Thymus (tissue), 14 donors: ENCODE measurements at places on chromosomes 12 and 14.

- DNase-seq = no peak
These were observed 26.3 kb downstream of the ZFP36L1 start for GRCh38 chr14:68766299-68767247.

DNA sequence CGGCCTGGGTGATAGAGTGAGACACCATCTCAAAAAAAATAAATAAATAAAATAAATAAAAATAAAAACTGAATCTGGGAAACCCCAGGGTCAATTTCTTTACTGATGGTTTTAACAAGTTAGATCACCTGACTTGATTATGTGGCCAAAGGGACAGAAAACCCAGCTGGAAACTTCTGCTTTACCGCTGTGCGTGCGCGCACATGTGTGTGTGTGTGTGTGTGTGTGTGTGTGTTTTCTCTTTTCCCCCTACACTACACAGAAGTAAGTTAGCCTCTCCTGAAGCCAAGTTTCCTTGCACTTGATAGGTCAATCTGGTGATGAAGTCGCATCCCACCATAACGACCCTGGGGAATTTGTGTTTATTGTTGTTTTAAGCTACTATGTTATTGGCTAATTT lies 105.3 kb upstream of the AMN1 start:
- DNase-seq = no peak

DNA sequence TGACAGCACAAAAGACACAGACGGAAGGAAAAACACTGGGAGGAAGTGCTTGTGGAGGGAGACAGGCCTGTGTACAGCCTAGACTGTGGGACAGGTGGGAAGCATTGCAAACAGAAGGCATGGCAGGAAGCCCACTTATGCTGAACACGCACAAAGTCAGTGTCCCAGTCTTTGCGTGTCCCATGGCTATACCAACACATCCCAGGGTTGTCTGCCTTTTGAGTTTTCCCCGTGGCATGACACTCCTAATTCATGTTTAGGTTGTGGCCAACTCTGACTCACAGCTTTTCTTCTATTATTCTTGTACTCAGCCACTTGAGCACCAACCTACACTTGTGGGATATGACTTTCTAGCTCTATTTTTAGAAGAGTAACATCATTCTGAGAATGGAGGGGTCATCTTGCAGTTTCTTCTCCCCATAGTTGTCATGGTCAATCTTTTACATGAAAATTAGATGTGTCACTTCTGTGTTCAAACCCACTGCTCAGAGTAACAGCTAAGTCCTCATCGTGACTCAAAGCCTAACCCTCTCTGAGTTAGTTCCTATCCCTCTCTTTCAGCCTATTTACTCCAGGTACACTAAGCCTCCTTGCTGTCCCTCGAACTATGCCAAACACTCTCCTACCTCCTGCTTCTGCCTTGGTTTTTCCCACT lies 27.5 kb upstream of the JPH4 start:
- DNase-seq = no peak

DNA sequence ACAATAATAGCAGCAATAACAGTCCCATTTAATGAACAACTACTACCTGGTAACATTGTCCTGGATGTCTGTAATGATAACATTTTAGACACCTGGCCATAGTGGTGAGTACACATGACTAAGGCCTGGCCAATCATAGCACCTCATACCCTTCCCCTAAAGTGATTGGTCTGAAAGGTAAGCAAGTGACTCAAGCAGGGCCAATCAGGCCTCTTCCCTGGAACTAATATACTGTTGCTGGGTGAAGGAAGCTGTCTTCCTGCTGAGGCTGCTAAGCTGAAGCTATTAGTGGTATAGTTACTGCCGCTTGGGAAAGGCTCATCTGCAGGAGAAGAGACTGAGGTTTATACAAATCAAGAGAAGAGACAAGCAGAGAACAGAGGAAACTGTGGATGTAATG lies 18.7 kb upstream of the NOS1 start:
- DNase-seq = no peak

GRCh38 chr14:60079723-60080122 lies 12.0 kb upstream of the PCNX4 start:
- DNase-seq = no peak

- no peak for DNase-seq
These were observed 41.0 kb downstream of the BDKRB1 start for GRCh38 chr14:96297000-96297399.

DNA sequence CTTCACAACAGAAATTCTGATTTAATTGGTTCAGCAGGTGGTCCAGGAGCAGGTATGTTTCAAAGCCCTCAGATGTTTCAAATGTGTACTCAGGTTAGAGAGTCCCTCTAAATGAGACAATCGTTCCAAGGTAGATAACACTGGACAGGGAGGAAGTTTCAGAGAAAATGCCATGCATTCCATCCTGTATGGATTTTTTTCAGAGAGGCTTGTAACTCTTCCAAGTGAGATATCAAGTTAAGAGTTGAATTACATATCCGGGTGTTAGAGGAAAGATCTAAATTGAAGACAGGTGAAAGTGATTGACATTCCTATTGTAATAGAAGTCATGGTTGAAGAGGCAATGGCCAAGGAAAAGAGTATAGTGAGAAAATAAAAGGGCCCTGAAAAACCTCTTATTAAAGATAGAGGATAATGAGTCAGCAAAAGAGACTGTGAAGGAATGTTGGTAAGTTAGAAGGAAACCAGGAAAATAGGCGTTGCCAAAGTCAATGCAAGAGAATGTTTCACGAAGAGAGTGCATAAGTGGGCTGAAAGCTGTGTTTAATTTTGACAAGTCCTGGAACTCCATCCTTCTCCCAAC lies 105.8 kb downstream of the BMP4 start:
- no peak for DNase-seq

DNA sequence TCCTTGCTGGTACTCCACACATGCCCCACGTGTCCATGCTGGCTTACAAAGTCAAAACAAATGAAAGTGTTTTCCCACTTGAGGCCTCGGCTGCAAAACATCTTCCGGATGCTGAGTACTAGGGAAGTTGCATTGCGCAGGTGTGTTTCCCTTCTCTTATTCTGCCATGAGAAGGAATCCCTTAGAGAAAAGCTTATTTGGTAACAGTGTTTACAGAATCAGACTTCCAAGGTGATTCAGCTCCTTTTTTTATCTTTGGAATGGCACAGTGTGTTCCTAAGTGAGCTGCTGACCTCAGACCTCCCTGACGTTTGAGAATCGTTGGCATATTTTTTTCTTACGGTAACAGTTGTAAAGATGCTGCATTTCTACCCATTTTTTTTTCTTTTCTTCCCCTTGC lies 211.3 kb downstream of the ESR2 start:
- no peak for DNase-seq

DNA sequence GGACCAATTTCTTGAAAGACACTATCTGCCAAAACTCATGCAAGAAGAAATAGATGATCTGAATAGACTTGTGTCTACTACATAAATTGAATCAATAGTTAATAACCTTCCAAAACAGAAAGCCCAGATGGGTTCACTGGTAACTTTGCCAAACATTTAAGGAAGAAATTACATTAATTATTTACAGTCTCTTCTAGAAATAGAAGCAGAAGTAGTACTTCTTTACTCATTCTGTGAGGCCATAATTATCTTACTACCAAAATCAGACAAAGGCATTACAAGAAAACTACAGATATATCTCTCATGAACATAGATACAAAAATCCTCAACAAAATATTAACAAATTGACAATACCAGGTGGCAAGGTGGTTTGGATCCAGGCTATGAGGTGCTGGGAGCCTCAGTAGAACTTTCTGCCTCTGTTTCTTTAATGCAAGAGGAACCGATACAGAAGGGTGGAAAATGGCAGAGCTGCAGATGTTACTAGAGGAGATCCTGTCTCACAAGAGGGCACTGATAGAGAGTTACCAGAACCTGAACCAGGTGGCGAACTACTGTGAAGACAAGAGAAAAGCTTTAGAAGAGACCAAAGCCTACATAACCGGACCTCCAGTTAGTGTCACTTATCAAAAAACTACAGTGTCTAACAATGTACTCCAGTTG lies 33.7 kb upstream of the KTN1 start:
- DNase-seq = no peak

DNA sequence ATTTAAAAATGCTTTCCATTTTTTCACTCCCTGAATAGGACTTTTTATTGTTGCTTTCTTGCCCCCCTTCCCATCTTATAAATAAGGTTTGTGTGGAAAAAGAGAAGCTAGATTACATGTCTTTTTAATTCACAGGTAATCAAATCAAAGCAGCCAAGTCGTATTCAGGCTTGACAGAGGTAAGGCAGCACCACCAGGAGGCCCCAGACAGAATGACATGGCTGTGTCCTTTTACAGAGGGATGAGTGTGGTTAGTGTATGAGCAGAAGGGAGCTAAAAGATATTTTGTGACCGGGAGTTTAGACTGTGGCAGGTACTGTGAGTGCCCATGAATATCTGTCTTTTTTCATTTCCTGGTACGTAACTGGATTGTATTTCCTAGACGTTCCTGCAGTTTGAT lies 596.1 kb downstream of the ETNK1 start:
- DNase-seq = no peak

GRCh38 chr12:12097891-12098690 lies 27.4 kb downstream of the BCL2L14 start:
- DNase-seq = no peak

DNA sequence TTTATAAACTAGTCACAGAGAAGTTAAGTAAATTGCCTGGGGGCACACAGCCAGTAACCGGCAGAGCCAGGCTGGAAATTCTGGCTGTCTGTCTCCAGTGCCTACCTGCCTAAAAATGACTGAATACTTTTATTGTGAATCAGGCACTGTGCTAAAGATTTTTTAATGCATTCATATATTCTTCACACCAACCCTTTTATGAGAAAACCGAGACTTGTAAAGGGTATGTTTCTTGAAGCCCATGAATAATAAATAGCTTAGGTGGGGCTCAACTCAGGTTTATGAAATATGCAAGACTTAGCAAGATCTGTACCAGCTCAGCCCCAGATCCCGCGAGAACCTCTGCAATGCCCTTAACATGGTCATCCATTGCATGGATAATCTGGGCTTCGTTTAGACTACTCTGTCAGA lies 60.8 kb downstream of the TMCC3 start:
- no peak for DNase-seq

DNA sequence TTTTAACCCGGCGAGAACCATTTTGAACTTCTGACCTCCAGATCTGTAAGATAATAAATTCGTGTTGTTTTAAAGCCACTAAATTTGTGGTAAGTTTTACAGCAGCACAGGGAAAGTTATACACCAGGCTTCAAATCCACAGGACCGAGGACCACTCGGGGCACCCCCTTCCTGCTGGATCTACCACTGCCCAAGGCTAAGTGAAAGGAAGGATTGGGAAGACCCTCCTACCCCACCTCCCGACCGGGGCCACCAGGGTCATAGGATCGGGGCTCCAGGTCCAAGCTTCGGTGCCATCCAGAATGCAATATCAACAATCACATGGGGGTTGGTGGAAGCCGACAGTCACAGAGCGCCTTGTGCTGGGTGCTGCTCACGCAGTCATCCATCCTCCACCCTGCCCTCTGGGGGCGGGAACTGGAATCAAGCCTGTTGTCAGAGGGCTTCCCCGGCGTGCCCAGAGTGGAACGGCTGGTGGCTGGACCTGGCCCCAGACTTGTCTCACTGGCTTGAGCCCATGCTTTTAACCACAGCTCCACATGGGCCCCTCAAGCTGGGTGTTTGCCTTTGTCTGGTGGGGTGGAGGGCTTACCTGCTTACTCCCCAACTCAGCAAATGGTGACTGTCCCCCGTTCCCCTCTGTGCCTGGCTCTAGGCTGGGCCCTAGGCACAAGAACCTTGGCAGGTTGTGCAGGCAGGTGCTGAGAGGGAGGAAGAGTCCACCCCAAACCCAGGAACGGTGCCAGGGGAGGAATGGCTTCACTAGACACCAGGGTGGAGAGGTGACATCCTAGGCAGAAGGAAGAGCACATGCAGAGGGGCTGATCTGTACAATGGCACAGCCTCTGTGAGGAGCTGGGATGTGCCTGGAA lies 180.3 kb upstream of the RTL1 start:
- no peak for DNase-seq

DNA sequence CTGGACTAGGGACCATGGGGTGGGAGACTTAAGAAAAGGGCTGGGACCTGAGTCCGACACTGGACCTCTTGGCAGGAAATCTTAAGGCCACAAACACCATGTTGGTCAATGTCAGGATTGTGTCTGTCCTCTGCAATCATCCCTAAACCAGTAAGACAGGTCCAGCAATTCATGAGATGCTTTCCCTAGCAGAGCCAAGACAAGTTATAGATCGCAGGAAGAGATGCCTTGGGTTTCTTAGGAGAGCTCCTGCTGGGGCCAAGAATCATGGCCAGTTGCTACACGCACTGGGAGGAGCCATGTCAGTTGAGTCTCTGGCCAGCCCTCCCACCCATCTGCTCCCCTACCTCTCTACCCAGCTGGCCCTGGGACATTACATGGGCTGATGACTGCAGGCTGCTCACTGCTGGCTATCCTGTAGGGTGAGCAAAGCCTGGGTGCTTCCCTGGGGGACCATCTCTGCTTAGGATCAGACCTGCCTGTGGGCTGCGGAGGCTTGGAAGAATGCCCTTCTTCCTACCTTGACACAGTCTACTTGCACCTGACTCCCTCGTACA lies 14.2 kb downstream of the PLEKHH1 start:
- DNase-seq = no peak

DNA sequence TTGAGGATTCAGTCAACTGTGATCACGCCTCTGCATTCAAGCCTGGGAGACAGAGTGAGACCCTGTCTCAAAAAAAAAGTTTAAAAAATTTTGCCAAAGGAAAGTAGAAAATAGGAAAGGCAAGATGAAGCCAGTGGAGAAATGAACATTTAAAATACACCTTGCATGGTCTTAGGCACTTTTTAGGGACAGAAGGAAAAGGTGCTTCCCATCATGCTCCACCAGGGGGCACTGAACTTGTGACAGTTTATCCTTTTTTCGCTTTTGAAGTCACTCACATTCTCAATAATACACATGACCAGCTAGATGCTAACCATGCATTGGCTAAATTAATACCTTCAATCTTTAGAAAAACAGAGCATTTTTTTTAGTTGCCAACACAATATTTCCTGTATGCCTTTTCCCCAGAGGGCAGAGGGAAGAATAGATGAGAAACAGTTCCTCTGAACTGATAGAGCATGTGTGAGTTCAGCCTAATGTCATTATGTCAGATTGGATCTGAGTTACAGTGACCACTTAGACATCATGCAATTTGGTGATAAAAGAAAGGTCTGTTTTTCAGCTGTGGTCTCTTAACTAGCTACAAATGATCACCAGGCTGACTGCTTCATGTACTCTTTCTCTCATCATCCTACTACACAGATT lies 221.8 kb upstream of the SSTR1 start:
- peak; percentile 11 for DNase-seq

DNA sequence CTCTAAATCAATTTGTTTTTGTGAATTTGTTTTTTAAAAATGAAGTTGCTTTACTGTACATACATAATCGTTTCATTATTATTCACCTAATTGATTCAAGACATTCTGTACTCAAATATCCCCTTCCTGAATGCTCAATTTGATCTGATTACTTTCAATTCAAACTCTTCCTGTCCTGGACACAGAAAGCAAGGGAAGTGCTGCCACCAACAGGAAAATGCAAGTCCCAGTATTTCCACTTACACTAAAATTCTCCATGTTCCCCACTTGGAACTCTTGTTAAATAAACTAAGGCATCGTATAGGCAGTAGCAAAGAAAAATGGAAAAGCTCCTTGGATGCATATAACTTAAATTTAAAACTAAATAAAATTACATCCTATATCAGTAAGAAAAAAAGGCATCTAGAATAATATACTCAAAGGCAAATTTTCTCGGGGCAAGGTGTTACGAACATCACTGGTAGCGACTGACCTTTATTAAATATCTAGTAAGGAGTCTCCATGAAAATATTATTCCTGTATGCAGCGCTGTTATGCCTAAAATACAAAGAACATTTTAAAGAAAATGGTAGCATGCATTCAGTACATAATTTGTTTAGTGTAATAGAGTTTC lies 72.0 kb upstream of the DBX2 start:
- DNase-seq = no peak
